ENCODE measurements at places on chromosomes 11 and 22. TPM values are rescaled to one million over a fixed set of nuclear protein-coding genes. Genes with fewer than 3 reads are reported as not detected.

Gene PGA3
- total RNA-seq: not detected

Gene USP2
- total RNA-seq: 3.0 TPM

DNA sequence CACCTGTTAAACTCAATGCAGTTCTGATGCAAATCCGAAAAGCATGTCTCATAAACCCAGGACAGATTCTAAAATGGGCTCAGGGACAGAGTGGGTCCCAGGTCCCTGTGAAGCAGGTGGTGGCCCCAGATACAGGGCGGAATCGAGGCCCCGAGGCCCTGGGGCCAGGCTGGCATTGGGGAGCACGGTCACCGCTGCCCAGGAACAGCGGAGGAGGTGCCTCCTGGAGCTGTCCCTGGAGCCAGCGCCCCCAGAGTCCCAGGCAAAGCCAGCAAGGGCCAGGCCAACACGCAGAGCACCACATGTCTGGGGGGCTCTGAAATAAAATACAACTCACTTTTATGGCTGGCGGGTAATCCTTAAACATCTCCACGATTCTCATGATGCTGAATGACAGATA, 10.0 kb upstream of the TTLL8 start:
- DNase-seq: no peak

- no peak for DNase-seq
Measured at GRCh38 chr11:134481135-134481534, 69.1 kb upstream of the B3GAT1 start.

DNA sequence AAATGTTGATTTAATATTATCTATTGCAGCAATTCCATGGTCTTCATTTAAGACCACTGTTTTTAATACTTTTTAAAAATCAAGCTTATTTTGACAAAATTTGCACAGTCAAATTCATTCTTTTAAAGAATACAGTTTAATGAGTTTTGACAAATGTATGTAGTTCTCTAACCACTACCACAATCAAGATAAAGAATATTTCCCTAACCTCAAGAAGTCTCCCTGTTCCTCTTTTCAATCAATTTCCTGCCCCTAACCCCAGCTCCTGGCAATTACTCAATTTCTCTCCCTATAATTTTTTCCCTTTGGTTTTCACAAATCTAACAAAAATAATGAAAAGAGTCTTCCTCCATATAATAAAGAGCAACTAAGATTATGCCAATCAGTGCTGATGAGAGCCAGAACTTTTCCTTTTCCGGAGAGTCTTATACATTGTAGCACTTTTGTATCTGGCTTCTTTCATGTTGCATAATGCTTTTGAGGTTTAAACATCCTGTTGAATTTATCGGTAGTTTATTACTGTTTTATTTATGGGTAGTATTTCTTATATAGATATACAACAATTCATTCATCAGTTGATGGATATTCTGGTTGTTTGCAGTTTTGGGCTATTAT, 231.7 kb downstream of the AASDHPPT start:
- DNase-seq: no peak

- DNase-seq: peak; percentile 77
Measured at GRCh38 chr22:23219822-23220484, 39.6 kb downstream of the BCR start.
